ENCODE measurements at places on chromosomes 1 and 21.

DNA sequence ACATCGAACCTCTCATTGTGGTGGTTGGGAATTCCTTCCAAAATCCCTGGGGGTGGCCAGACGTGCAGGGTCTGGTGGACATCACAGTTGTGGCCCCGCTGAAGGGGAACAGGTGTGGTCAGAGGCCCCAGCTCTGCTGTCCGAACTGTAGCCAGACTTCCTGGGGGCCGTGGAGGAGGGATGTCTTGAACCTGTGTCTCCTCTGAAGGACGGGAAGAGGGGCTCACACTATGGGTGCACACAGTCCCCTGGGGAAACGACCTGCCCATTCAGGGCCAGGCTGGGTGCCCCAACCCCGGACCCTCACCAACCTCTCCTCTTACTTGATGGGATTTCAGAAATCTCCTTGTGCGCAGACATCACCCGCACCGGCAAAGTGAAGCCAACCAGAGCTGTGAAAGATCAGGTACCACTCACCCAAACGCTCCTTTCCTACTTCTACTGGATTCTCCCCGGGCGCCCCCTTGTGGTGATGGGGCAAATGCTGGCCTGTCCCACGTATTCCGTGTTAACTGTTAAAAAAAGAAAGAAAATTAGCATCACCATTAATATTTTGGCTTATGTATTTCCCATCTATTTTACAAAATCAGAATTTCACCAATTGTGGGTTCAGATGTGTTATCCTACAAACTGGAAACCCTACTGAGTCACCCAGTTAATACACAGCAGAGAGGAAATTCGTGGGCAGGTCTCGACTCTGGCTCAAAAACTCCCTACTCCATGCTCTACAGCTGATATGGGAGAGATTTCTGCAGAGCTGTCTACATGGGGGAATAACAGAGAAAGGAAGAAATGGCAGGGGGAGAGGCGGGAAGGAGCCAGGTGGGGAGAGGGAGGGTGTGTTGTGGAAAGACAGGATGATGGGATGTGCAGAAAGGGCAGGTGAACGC, 28.1 kb downstream of the PADI4 start:
- no peak for DNase-seq

GRCh38 chr1:77170687-77171086, 48.5 kb downstream of the PIGK start:
- DNase-seq, result no peak

- DNase-seq, result no peak
Measured at GRCh38 chr1:216356945-216357344, 66.3 kb downstream of the USH2A start.

GRCh38 chr1:86239894-86240293, 83.3 kb upstream of the COL24A1 start:
- no peak for DNase-seq

DNA sequence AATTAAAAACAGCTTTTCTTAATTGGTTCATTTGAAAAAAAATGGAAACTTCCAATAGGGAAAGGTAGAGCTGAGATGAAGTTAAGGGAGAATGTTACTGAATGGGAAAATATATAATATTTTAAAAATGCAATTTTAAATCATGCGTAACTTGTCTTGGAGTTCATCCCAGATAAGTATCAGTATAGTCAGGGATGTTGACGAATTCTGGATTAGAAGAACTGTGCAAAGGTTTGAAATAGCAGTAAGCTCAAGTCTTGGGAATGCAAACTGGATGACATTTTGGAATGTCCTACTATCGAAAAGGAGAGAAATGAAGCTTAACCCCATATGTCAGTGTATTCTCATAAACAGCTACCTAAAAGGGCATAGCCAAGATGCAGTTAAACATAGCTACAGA, 4.0 kb upstream of the ST6GALNAC3 start:
- DNase-seq, result no peak

GRCh38 chr1:237043846-237044636, 2.1 kb downstream of the RYR2 start:
- DNase-seq, result no peak

DNA sequence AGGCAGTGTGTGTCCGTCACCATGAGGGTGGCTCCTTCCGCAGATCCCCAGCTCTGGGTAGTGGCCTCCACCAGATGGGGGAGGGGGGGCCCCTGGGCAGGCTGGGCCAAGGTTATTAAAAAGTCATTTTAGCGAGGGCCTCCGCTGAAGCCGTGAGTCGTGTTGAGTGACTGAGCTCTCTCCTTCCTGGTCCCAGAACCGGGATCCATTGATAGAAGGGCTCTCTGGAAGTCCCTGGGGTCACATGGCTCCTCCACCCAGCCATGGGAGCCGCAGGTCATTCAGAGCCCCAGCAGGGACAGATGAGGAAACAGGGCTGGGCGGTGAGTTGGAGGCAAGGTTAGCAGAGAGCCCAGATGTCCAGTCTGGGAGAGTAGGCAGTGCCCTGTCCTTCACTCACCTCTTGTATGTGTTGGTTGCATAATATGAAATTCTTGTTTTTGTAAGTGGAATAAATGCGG, 12.9 kb downstream of the MIIP start:
- DNase-seq, result no peak

GRCh38 chr21:38913120-38913892, 107.6 kb downstream of the ETS2 start:
- no peak for DNase-seq

- DNase-seq, result no peak
Measured at GRCh38 chr1:61757950-61758349, 15.7 kb downstream of the PATJ start.

- no peak for DNase-seq
Measured at GRCh38 chr1:95229037-95229436, 5.0 kb upstream of the RWDD3 start.

DNA sequence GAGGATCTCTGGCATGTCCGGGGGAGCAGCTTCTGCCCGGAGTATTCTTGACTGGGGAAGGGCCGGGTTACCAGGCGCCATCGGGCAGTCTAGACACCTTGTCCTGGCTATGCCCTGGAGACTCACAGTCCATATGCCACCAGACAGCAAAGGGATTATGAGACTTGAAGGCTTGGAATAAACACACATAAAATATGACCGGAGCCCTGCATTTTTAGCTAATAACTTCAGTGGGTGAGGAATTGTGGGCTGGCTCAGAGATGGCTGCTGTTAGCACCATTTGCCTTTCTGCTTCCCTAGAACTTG, 15.5 kb downstream of the NTPCR start:
- no peak for DNase-seq

Data from activated naive CD4-positive, alpha-beta T cell treated with anti-CD3 and anti-CD28 coated beads, Interleukin-2, amount 50 U/mL, for 72 hours (primary cell).